ENCODE measurements at places on chromosomes 6 and 20. TPM values are rescaled to one million over a fixed set of nuclear protein-coding genes. Genes with fewer than 3 reads are reported as not detected.

CFB gene
- total RNA-seq, result 0.45 TPM

RIPOR2 gene
- total RNA-seq, result 312 TPM

C20orf96 gene
- total RNA-seq, result 4.1 TPM

PPP1R18 gene
- 260 TPM for total RNA-seq

DNA sequence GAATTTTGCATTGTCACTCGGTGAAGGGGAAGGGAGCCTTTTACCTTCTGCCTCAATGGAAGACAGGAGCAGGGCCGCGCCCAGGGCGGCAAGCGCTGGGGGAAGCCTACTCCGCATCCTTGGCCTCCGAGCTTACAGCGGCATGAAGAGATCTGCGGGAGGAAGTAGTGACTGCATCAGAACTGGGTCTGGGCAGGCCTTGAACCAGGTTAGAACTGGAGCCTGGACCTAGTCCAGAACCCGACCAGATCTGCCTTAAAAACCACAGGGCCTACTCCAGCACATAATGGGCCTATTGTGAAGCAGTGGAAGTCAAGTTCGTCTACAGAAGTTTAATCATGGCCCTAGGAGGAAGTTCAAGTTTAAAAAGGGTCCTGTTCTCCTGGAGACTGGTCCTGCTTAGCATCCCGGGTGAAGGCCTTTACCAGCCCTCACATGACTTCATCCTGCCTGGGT, 3.1 kb downstream of the COL12A1 start:
- no peaks in the 10 kb centered on the region for H3K36me3 ChIP-seq
- DNase-seq, result no peak
- no peak overlapping the region for H3K27ac ChIP-seq
- H3K4me1 ChIP-seq, result peaks cover 35% of the 10 kb centered on the region
- H3K27me3 ChIP-seq, result peaks cover 47% of the 10 kb centered on the region

- H3K27me3 ChIP-seq, result no peaks in the 10 kb centered on the region
- no peak overlapping the region for H3K4me3 ChIP-seq
- H3K36me3 ChIP-seq, result peaks cover 4% of the 10 kb centered on the region
- H3K27ac ChIP-seq, result no peak overlapping the region
Measured at GRCh38 chr6:158060455-158061360, 79.0 kb downstream of the SYNJ2 start.

GRCh38 chr6:52288216-52288615, 3.7 kb upstream of the MCM3 start:
- H3K27me3 ChIP-seq, result no peaks in the 10 kb centered on the region
- no peak overlapping the region for H3K4me3 ChIP-seq
- H3K36me3 ChIP-seq, result no peaks in the 10 kb centered on the region
- H3K4me1 ChIP-seq, result peaks cover 11% of the 10 kb centered on the region
- no peak overlapping the region for H3K27ac ChIP-seq
